ENCODE measurements at places on chromosomes 3 and 15.
A peak's percentile ranks its signal among the peaks of the same experiment; 100 is the strongest.

- DNase-seq, result no peak
These were observed 20.8 kb downstream of the CIAO2A start for GRCh38 chr15:64072812-64073211.

- DNase-seq, result no peak
These were observed 2.0 kb upstream of the BAHD1 start for GRCh38 chr15:40438712-40439111.

- DNase-seq, result no peak
These were observed 110.5 kb upstream of the RAP2B start for GRCh38 chr3:153051427-153052095.

DNA sequence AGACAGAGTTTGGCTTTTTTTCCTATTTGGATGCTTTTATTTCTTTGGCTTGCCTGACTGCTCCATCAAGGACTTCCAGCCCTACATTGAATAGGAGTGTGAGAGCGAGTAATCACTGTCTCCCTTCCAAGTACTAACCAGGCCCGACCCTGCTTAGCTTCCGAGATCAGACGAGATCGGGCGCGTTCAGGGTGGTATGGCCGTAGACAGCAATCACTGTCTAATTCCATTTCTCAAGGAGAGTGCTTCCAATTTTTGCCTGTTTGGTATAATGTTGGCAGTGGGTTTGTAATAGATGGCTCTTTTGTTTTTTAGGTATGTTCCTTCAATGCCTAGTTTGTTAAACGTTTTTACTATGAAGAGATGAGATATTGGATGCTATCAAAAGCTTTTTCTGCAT lies 125.0 kb upstream of the PEX5L start:
- no peak for DNase-seq

- DNase-seq, result no peak
These were observed 48.1 kb downstream of the STARD5 start for GRCh38 chr15:81275711-81276392.

DNA sequence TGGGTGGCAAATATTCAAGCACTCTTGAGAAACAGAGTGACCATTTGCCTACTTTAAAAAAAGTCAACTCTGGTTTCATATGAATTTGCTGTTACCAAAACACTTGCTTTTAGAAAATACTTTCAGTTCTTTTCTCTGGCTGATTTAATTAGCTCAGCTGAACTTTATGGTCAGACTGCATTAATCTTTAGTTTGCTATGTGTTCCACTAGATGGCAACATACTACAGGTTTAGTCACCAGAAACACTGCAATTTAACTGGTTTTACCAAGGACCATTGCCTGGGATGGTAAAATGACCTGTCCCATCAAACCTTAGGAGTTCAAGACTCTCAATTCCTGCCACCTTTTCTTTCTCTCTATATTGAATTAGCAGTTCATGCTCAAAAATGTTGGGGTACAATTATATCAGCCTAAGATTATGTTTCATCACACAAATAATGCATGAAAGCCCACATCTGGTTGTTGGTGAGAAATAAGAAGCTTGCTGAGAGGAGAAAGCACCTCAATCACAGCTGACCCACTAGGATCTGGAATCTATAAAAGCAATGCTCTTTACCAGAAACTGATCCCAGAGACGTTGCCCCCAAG lies 14.2 kb downstream of the EIF4E3 start:
- DNase-seq, result peak; percentile 26

GRCh38 chr15:69735121-69735520 lies 282.5 kb downstream of the RPLP1 start:
- no peak for DNase-seq

DNA sequence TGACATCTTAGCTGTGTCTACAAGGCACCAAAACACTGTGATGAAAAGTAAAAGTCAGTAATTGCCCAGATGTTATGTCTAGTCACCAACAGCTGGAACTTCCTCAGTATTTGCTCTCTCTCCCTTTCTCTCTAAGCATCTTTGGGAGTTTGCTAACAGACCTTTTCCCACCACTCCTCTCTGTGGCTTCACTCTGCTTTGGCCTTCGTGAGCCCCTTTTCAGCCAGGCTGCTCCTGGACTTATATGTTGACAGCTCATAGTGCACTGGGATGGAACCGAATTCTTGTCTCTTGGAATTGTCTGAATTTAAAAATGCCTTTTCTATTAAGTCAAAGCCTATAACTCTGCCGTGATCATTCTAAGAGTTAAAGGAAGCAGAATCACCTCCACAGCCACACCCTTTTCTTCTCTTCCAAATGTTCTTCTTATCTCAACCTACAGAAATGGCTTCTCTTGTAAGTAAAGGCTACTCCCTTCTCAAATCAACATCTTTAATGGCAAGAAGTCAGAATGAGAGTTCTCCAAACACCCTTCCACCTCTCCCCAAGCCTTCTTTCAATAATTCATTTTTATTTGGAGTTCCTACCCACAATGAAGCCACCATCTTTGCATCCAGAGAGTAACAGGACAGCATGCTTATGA lies 17.2 kb upstream of the FOXP1 start:
- DNase-seq, result no peak

GRCh38 chr15:68271854-68272471 lies 5.6 kb upstream of the FEM1B start:
- no peak for DNase-seq

DNA sequence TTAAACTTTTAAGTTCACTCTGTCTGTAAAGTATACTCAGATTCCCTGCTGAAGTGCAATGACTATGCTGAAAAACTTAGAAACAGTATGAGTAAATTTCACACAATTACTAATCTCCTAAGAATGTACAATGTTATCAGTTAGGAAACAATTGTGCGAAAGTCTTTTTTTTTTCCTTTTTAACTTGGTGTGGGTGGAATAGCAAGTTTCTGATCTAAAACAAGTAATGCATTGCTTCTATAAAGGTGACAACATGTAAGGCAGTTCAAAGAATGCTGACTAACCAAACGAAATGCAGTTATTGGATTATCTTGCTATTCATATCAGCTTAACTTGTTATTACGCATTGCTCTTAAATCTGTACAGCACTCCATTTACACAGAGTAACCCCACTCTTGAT lies 19.3 kb upstream of the SLC12A8 start:
- no peak for DNase-seq

DNA sequence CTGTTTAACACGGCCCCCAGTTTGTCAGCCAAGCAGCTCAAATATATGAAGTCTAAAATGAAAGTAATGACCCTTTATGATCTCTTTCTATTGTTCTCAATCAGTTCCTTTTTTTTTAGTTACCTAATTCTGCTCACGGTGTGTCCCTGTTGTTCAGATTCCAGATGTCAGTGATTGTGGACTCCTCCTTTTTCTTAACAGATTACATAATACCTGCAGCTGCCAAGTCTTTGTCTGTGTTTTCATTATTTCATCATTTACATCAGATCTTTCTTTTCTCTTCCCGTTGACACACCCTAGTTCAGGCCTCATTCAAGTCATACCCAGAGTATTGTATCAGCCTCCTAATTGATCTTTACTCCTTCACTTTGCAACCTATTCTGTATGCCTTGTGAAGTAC lies 56.1 kb upstream of the SKIL start:
- no peak for DNase-seq

GRCh38 chr3:71107926-71108325 lies 475.6 kb downstream of the FOXP1 start:
- no peak for DNase-seq

- DNase-seq, result no peak
These were observed 22.5 kb upstream of the KCNMB2 start for GRCh38 chr3:178513546-178514380.

- no peak for DNase-seq
These were observed 14.6 kb downstream of the HDC start for GRCh38 chr15:50250760-50251394.
